ENCODE measurements at places on chromosomes 5 and 9.

DNA sequence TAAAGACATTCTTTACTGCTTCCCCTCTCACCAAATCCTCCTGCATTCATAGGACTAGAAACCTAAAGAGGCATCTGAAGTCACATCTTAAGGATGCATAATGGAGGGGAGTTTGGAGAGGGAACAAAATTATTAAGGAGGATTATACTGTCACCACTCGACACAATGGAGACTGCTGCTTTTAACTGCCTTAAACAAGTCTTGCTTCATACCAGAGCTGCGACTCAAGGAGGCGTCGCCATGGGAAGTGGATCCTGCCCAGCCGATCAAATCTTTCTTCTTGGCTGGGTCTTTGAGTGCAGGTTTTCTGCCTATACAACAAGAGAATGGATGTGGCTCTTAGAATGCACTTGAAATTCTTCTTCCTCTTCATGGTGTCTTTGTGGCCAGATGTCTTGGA, 66.7 kb upstream of the FOXE1 start:
- DNase-seq = no peak

GRCh38 chr5:166957782-166958181, 1333.7 kb upstream of the WWC1 start:
- DNase-seq = peak; percentile 38

- no peak for DNase-seq
Measured at GRCh38 chr5:84255315-84255714, 129.4 kb downstream of the EDIL3 start.

- DNase-seq = no peak
Measured at GRCh38 chr5:171175746-171176145, 133.3 kb upstream of the TLX3 start.

DNA sequence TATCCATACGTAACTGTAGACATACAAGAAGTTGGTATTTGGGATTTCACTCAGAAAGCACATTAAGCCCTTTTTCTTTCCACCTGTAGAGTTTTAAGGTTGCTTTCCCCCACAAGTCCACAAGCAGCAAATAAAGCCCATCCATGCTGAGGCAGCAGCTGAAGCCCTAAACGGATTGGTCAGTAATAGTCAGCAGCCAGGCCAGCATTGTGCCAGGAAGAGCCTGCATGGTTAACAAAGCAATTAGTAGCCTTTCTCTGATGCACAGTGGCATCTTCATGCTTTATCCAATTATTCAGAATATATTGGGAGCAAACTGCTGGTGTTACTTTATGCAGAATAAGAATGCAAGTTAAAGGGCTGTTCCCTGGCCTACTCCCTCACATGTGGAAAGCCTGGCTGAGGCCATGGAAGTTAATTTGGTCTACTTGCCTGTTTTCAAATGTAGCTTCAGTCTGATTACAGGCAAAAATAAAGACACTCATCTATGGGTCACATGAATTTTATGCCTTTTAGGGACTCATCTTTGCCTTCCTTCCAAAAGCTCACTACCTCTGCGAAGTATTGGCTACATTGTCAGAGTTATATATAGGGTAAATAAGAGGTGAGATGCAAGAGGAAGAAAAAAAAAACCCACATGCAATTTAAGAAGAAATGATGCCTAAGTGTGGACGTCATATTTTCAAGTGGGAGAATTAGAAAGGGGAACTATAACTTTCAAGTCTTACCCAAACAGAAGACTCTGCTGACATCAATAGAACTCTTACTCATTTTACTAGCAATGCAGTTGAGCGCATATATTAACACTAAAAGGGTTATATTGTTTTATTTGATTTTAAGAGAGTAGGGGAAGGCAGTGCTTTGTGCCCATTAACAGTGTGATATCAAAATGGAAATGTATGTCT, 15.9 kb downstream of the EBF1 start:
- DNase-seq = no peak

GRCh38 chr9:126690431-126691051, 76.8 kb downstream of the LMX1B start:
- DNase-seq = no peak
